ENCODE measurements at places on chromosomes 16 and 17.

- DNase-seq: no peak
Measured at GRCh38 chr16:13435873-13436474, 484.0 kb upstream of the ERCC4 start.

DNA sequence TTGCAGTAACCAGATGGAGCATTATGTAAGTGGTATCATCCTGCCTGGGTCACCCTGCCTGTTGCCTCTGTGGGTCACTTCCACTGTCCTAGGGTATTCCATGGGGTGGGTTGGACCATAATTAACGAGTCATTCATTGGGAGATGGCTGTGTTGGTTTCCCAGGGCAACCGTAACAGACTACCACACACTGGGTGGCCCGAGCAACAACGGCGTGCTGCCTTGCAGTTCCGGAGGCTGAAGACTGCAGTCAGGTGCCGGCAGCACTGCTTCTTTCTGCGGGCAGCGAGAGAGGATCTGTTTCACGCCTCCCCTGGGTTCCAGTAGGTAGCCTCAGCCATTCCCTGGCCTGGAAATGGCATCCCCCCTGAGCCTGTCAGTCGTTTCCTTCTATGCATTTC, 28.9 kb upstream of the CMIP start:
- DNase-seq: no peak

- no peak for DNase-seq
Measured at GRCh38 chr16:69477546-69477945, 53.1 kb downstream of the CYB5B start.

DNA sequence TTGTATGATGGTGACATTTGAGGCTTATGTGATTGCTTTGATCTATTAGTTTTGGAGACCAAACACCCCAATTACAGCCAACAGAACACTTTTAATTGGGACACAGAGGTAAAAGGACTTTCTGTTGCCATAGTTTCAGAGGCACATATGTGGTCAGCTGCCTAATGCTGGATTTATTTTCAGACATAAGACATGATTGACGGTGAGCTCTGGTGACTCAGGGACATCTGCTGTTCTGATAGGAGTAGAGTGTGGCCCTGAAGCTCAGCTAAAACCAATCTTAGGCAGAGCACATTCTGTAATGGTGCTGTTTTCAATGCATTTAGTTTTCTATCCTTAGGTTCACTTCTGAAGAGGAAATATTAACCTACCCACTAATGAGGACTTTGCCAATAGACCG, 247.1 kb downstream of the UTP18 start:
- no peak for DNase-seq

- no peak for DNase-seq
Measured at GRCh38 chr16:89404561-89404960, 85.8 kb downstream of the ANKRD11 start.

DNA sequence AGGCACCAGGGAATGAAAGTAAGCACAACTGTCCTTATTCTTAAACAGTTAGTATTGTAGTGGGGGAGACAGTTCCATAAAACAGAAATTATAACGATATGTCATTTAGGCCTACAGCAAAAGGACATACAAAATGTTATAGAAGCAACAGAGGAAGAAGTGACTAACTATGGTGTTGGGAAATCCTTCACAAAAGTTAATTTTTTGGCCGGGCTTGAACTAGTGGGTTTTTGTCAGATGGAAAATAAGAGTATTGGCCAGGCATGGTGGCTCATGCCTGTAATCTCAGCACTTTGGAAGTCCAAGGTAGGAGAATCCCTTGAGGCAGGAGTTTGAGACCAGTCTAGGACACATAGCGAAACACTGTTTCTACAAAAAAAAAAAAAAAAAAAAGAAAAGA, 127.8 kb downstream of the SSH2 start:
- DNase-seq: no peak

DNA sequence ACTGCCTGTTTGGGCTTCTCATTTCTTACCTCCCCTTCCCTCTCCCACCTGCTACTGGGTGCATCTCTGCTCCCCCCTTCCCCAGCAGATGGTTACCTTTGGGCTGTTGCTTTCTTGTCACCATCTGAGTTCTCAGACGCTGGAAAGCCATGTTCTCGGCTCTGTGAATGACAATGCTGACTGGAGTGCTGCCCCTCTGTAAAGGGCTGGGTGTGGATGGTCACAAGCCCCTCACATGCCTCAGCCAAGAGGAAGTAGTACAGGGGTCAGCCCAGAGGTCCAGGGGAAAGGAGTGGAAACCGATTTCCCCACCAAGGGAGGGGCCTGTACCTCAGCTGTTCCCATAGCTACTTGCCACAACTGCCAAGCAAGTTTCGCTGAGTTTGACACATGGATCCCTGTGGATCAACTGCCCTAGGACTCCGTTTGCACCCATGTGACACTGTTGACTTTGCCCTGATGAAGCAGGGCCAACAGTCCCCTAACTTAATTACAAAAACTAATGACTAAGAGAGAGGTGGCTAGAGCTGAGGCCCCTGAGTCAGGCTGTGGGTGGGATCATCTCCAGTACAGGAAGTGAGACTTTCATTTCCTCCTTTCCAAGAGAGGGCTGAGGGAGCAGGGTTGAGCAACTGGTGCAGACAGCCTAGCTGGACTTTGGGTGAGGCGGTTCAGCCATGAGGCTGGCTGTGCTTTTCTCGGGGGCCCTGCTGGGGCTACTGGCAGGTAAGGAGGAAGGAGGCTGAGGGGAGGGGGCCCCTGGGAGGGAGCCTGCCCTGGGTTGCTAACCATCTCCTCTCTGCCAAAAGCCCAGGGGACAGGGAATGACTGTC, at the start of gene CD68:
CD68 (plus strand) TSS at position 638 of the 833 bp plus-strand sequence; CDS start at position 678, 40 bp downstream.
- DNase-seq: no peak

- DNase-seq: no peak
Measured at GRCh38 chr16:75382611-75383010, 50.7 kb downstream of the CFDP1 start.

DNA sequence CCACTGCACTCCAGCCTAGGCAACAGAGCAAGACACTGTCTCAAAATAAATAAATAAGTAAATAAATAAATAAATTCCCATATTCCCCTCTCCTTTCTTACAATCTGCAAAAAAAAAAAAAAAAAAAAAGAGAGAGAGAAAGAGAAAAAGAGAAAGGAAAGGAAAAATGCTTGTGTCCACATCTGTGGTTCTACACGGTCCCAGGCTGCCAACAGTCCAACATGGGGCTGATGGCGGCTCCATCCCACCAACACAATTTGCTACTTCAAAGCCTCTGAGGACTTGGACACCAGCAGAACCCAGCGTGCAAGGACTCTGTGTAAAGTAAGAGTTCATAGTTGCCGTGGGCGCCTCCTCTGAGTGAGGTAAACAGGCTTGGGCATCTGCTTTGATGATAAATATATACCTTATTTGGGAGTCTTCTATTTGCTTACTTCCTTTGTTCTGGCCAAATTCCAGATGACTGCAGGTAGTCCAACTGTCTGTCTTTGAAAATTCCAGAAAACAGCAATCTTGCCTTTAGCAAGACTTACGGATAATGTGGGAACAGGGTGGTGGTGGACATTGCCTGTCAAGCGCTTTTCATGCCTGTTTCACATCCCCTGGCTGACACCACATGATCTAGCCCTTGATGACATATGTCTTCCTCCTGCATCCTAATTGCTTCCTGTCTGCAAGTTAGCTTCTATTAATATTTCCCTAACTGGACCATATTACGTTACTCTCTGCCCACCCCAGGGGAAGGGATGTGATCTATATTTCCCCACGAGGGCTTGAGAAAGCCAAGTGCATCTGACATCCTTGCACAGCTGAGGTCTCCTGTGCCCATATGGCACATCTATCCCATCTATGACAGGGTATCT, 10.1 kb downstream of the LITAF start:
- DNase-seq: no peak

DNA sequence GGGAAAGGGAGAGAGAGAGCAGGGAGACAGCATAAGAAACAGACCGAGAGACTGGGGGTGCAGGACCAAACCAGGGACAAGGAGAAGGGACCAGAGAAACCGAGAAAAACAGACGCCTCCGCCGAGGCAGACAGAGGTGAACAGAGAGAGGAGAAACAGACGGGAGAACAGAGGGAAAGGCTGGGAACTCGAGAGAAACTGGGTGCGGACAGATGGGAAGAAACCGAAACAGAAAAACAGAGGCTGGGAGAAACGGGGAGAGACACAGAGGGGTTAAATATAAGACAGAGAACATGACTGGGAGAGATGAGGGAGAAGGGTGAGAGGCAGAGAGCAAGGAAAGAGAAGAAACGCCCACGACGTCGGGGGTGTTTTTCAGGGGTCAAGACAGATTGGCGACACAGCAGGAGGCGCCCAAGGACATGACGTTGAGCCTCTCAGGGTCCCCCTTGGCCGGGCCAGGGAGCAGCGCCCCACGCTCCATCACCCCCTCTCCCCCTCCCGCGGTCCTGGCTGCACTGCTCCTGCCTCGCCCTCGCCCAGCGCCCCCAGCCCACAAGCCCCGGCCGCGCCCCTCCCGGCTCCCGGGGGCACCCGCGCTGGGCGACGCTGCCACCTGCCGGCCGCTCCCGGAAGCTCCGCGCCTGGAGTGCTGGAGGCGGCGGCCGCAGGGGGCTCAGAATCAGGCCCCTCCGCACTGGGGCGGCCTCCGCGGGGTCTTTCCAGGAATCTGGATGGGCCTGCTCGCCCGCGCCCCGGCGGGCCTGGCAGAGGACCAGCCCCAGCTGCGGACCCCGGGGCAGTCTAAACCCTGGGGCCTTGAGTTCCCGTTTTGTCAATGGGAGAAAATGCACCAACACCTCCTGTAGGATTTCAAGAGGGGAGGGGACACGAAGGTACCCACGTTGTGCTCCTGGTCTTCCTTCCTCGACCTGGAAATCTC, 1.3 kb upstream of the TMEM92 start:
- no peak for DNase-seq

DNA sequence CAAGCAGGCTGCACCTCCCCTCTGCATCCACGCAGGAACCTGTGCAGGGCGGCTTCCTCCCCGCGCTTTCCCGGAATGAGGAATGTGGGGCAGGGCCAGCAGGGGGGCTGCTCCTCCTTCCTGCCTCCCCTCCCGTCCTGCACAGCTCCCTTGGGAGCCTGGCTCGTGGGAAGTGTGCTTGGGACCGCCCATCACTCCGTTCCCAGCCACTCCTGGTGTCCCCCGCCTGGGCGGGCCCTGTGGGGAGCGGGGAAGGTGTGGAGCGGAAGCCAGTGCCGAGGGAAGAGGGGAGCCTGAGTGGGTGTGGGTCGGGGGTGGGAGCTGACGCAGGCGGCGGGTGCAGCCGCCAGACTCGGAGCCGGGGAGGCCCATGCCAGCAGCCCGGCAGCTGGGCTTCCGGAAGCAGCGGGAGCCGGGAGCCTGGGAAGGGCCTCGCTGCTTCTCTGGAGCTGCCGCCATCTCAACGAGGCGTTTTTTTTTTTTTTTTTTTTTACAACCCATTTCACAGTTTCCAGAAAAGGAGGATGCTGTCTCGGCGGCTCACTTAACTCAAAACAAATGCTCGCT, 24.1 kb downstream of the BAHCC1 start:
- DNase-seq: no peak

- DNase-seq: no peak
Measured at GRCh38 chr16:12168074-12169000, 191.8 kb downstream of the SNX29 start.

DNA sequence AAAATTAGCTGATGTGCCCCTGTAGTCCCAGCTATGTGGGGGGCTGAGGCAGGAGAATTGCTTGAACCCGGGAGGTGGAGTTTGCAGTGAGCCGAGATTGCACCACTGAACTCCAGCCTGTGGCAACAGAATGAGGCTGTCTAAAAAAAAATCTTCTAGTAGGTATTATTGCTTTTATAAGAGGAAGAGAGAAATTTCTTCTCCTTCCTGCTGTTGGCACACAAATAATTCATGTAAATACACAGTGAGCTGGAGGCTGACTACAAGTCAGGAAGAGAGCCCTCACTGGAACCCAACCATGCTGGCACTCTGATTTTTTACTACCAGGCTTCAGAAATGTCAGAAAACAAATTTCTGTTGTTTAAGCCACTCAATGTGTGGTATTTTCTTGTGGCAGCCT, 6.7 kb downstream of the PRDM7 start:
- DNase-seq: no peak

- DNase-seq: no peak
Measured at GRCh38 chr16:27564224-27564623, 14.3 kb downstream of the KATNIP start.

DNA sequence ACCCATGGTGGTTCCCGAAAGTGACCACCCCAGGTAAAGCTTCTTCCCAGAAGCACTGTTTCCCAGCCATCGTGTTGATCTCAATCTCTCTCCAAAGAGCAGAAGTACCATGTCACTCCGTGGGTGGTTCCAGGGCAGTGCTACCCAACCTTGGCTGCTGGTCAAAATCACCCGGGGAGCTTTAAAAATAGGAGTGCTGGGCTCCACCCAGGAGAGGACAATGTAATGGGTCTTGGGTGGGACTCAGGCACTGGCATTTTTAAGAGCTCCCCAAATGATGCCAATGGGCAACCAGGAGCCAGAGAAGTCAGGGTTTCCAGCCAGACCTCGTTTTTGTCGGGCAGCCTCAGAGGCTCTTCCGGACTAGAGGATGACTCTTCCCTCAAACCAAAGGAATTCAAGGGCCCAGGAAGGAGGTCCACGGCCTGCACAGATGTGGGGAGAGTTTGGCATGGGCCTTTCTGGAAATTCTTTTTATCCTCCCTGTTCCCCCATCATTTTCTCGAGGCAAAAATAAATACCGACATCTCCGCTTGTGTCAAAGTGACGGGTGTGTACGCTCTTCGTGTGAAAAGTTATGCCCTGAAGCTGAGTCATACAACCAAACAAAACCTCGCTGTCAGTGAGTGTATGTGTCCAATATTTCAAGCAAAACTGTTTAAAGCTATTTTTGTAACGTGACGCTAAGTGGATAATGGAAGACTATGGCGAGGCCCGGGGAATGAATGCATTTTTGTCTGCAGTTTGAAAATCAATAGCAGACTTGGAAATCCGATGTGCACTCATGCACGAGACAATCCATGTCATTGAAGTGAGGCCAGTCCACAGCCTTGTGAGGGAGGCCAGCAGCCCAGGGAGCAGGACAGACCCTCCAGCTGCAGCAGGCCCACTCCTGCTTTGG, 364.1 kb downstream of the FOXL1 start:
- DNase-seq: no peak

DNA sequence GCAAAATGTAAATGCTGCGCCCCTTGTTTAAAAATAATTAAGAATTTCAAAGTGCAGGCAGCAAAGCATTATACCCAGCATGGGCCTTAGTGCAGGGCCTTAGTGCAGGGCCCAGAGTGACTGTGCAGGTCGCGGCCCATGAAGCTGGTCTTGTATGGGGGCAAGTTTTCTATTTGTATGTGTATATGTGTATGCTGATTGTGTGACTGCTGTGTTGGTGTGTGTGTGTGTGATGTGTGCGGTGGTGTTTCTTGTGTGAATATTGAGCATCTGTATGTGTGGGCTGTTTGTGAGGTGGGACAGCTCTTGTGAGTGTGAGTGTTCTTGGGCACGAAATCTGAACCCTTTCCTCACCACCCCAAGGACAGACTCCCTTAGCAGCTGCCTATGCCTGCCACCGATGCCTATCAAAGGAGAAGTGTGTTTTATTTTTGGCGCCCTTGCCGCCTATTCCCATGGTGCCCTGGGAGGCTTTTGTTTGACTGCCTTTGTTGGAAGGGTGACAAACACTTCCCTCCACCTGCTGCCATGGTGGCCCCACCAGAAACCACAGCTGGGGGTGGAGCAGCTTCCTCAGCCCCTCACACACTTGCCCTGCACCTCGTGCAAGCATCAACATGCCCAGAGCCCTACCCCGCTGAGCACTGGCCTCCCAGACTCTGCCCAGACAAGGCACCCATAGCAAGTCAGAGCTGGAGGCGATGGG, 18.0 kb downstream of the CCR7 start:
- DNase-seq: no peak

Data from smooth muscle cell of the brain vasculature (primary cell).